ENCODE measurements at places on chromosomes 1 and 21. TPM values are rescaled to one million over a fixed set of nuclear protein-coding genes. Genes with fewer than 3 reads are reported as not detected.
A peak's percentile ranks its signal among the peaks of the same experiment; 100 is the strongest.

The DIO1 gene
- total RNA-seq, result not detected

DNA sequence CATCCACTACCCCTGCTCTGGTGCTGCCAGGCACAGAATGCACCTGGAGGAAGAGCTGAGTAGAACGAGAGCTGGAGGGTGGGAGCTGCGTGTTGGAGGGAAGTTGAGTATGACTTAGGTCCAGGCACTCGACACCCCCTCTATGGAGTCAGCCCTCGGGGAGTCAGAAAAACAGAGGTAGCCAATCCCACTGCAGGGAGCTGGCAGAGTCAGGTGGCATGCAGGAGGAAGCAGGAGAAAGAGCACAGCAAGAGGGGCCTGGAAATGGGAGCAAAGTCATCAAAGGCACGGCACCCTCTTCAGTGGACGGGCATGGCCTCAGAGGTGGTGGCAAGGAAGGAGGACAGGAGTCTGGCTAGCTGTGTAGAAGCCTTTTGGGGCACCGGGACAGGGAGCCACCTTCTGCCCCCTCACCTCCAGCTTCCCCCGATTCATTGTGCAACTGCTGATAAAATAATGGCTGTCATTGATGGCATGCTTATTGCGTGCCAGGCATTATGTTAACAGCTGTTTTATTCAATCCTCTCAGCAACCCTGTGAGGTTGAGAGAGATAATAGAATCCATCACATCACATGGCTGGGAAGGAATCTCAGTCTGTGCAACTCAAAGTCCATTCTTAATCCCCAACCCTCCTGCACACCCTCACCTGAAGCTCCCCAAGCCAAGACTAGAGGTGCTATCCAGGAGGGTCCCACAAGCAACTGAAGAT is 42.0 kb downstream of the C1orf198 start:
- peak overlapping the region; percentile 90 for H3K27ac ChIP-seq
- DNase-seq, result no peak
- no peaks in the 10 kb centered on the region for H3K36me3 ChIP-seq
- H3K4me3 ChIP-seq, result no peak overlapping the region
- H3K4me1 ChIP-seq, result peaks cover 12% of the 10 kb centered on the region
- no peaks in the 10 kb centered on the region for H3K27me3 ChIP-seq

GRCh38 chr1:240098534-240098933 is 6.9 kb downstream of the FMN2 start:
- H3K4me1 ChIP-seq, result no peaks in the 10 kb centered on the region
- DNase-seq, result no peak
- H3K4me3 ChIP-seq, result no peak overlapping the region
- no peak overlapping the region for H3K27ac ChIP-seq
- H3K36me3 ChIP-seq, result no peaks in the 10 kb centered on the region

GRCh38 chr1:229430761-229431283 is 3.1 kb downstream of the ACTA1 start:
- H3K27me3 ChIP-seq, result peaks cover 76% of the 10 kb centered on the region
- no peak for DNase-seq
- H3K4me1 ChIP-seq, result peaks cover 6% of the 10 kb centered on the region
- peak overlapping the region; percentile 64 for H3K4me3 ChIP-seq
- no peaks in the 10 kb centered on the region for H3K36me3 ChIP-seq
- no peak overlapping the region for H3K27ac ChIP-seq

GRCh38 chr21:35406635-35407034 is 357.5 kb upstream of the RUNX1 start:
- DNase-seq, result no peak
- no peaks in the 10 kb centered on the region for H3K27me3 ChIP-seq
- no peaks in the 10 kb centered on the region for H3K4me1 ChIP-seq
